Occipital lobe (tissue), 3 donors: ENCODE measurements at places on chromosomes 12 and 14. TPM values are rescaled to one million over a fixed set of nuclear protein-coding genes. Genes with fewer than 3 reads are reported as not detected.

- no peak for DNase-seq
Measured at GRCh38 chr14:89241934-89242651, 174.9 kb downstream of the FOXN3 start.

DNA sequence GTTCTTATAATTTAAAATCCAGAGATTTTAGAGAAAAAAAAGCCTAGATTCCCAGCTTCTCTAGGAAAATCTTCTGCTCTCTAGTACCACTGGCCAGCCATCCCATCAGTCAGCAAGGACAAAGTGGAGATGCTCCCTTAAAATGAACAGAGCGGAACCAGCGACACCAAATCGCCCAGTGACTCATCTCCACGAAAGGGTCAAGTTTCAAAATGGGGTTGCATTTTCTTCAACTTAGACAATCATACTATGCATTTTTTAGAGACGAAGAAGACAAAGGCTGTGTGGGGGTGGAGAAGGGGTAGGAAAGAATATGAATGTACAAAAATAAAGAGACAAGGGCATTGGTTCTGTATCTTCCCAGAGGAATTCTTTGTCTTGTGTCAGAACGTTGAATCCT is 212.0 kb downstream of the SLC15A4 start:
- DNase-seq = no peak

DNA sequence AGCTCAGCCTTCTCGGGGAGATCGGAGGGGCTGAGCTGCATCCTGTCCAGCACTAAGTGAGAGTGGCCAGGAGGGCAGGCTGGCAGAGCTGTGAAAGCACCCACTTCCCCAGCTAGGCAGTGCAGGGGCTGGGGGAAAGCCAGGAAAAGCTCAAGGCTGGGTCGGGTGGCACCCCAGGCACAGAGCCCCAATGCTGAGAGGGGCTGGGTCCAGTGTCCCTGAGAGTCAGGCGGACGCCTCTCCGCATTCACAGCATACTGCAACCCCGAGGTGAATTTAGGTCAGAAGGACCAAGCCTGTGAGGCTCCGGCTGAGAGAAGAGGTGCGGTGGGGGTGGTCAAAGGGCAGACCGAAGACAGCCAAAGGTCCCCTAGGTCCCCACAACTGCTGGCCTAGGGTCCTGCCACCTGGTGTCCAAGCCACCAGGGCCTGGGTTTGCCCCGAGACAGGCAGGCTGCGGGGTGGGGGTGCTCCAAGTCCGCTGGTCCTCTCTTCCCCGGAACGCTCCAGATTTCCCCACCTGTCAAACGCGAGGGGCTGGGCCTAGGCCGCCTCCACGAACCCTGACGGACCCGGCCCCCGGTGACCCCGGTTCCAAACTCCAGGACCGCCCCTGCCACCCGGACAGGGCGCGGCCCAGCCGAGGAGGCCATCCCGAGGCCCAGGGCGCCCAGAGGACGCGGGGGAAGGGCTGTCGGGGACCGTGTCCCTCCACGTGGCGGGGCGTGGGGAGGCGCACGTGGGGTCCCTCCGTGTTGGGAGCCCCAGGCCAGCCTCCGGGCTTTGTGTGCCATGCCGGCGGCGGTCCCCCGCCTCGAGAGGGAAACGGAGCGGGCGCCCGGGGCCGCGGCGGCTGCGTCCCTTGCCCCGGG is 527 bp downstream of the CAMKK2 start:
- peak; percentile 62 for DNase-seq

GRCh38 chr12:42338280-42338679 is 12.3 kb downstream of the PPHLN1 start:
- DNase-seq = no peak

GRCh38 chr14:68961781-68962584 is 17.1 kb downstream of the ACTN1 start:
- DNase-seq = peak; percentile 69

- no peak for DNase-seq
Measured at GRCh38 chr14:56026506-56026905, 91.7 kb upstream of the PELI2 start.

The TAS2R7 gene
- total RNA-seq = 1.1 TPM

The GYS2 gene
- total RNA-seq = not detected

- no peak for DNase-seq
Measured at GRCh38 chr12:58099476-58099875, 158.1 kb downstream of the ATP23 start.

The LGR5 gene
- not detected for total RNA-seq

The RDH12 gene
- 0.31 TPM for total RNA-seq

- no peak for DNase-seq
Measured at GRCh38 chr14:104284107-104284592, 145.8 kb downstream of the KIF26A start.

GRCh38 chr12:105820429-105821125 is 318.2 kb downstream of the NUAK1 start:
- no peak for DNase-seq

DNA sequence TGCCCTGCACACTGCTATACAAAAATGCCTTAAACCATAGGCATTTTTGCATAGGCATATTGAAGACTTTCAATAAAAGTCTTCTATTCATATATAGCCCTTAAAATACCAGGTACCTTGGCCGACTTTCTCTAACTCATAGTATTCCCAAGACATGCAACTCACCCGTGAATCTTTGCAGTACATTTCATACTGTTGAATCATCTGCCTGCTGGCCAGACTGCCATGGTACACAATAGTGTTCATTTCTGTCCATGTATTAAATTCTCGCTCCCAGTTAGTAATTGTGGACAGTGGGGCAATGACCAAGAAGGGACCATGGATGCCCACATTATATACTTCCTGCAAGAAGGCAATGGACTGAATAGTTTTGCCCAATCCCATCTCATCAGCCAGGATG is 24.3 kb upstream of the SUPT16H start:
- no peak for DNase-seq

GRCh38 chr12:67442347-67442841 is 173.2 kb downstream of the CAND1 start:
- no peak for DNase-seq
